ENCODE measurements at places on chromosomes 2 and 18.

DNA sequence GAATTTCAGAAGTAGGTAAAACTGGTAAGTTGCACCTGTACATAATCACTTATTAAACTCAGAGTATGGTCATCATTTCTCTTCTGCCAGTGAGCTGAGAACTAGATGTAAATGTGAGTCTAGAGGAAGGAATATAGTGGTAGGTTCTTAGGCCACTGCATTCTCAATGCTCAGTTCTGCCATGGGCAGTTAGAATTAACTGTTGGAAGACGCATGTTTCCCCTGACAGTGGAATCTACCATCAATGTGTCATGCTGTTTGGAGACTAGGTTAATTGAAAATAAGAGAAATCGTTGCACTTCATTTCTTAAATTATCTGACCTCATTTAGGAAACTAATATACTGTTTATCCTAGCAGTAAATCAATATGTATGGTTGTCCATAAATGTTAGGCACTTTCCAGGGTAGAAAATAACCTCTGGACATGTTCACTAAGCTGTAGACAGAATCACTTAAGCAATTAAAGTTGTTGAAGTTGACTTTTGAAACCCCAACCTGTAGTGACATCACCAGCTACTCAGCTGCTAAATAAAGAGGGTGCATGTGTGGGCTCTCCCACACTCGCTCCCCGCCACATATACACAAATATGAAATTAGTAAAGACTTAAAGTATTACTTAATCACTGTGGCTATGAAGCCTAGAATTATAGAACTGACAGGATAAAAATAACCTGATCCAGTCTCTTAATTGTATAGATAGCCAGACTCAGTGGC is 91.5 kb upstream of the NOSTRIN start:
- no peak for DNase-seq

DNA sequence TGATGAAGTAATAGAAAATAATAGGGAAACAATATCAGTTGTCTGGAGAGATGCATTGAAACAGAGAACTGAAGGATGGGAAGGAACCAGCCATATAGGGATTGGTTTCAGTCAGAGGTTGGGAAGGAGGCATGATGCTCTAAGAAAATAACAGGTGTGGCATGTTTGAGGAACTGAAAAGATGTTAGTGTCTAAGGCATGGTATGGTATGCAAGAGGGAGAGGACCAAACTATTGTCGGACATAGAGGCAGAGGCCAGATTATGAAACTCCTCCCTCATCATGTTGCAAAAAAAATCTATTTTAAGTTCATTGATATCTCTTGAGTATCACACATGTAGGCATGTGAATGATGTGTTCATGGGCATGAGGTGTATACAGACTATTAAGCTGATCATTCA is 48.9 kb upstream of the EMILIN2 start:
- DNase-seq = no peak

GRCh38 chr2:185144159-185144919 is 546.0 kb downstream of the ZNF804A start:
- DNase-seq = peak; percentile 26

GRCh38 chr2:75041731-75042600 is 83.5 kb downstream of the POLE4 start:
- no peak for DNase-seq

DNA sequence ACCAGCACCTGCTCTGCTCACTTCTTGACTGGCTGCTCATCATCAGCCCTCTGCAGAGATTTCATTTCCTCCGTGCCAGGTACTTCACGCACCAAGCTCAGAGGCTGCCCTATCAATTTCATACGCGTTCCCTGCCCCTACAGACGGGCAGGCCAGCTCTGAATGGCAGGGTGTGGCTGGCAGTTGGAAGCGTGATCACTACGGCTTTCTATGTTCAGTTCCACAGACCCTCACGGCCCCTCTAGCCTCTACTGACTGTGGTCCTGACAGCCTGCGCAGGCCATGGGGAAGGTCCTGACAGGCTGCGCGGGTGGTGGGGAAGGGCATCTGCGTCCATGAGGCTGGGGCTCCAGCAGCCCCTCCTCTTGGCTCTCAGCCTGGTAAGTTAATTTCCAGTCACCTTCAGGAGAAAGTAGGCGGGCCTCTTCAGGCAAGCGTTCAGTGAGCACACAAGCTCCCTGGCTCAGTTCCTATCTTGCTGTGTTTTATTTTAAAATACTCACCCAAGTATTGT is 154.8 kb downstream of the ZNF236 start:
- no peak for DNase-seq

DNA sequence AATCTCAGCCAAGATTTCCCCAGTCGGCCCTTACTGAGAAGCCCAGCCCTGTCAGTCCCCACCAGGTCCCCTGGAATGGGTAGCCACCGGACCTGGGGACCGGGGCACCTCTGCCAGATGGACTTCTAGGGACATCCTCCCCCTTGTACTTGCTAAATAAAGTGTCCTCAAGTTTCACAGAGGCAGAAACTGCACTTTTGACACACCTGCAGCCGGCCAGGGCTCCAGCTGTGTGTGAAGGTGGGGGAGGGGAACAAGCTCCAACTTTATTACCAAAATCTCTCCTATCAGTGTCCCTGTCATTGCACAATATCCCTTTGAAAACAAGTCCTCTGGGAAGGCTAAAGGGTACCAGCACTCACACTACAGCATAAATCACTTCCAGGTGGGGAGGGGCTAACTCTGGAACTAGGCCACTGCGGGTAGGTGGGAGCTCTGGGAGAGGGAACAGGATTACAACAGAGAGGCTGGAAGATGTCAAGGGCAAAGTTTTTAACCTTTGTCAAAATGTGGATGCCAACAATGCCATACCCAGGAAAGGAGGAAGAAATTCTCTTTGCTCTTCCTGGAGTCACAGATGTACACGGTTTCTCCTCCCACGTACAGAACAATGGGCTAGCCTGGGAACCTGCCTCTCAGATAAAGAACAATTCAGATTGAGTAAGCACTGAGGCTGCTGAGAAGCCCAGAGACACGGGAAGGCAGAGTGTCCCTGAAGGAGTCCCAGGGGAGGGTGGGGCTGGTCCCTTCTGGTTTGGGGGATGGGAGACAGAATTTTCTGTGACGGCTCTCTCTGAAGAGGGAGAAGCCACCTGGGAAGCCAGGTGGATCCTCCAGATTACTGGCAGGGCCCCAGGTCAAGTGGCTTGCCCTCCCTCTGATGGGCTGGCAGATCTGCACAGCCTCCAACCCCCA is 11.0 kb downstream of the SDC1 start:
- DNase-seq = peak; percentile 42

DNA sequence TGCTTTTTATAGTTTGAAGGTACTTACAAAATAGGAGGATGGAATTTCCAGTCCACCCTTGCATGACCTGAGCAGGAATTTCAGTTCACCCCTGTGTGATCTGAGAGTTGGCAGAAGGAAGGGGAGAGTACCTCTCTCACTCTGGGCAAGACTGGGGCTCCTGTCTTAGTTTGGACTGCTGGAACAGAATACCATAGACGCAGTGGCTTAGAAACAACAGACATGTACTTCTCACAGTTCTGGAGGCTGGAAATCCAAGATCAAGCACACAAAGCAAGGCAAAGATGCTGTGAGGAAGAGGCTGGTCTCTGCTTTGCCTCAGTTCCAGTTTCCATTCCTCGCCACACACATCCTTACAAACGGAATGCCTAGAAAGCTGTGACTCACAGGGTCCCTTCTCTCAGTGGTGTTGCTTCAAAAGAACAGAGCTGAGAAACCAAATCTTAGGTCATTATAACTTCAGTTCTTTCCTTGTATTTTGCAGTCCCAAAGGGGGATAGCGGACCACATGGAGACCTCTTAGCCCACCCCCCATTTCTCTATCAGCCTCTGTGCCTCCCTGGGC is 108.8 kb upstream of the HAAO start:
- DNase-seq = no peak

DNA sequence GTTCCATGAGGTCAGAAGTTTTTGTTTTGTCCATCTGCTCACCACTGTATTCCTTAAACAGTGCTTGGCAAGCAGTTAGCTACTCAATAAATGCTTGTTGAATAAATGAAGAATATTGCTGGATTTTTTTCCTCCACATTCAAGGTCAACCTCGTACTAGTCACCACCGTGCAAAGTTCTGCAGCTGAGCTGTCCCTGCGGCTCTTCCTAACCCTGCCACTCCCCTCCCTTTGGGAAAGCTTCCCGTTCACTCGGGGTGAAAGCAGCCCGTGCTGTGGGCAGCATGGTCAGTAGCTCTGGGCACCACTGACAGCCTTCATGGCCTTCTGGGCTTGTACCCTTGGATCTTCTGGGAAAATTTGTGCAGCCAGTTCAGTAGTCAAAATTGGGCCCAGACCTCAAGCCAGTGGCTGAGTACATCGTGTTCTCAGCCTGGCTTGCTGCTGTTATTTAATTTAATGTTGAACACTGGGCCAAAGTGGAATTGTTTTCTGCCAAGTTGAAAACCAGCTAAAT is 469.3 kb upstream of the RAB12 start:
- DNase-seq = no peak

DNA sequence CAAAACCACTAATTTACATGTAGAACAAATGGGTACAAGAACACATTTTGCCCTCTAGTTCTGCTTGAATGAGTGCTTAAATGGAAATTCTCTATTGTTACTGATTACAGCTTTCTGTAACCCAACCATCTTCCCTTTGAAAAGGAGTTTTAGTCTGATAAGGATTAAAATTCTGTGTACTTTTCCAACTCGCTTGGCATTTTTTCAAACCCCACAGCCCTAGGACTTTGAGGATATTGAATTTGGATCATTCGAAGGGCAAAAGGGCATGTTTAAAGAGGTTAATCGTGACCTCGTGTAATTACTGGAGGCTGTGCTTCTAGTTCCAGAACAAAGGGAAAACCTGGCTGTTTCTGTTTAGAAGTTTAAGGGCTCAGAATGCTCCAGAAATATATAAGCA is 432.3 kb downstream of the PID1 start:
- no peak for DNase-seq

GRCh38 chr2:97781981-97782380 is 68.6 kb downstream of the ZAP70 start:
- DNase-seq = no peak

DNA sequence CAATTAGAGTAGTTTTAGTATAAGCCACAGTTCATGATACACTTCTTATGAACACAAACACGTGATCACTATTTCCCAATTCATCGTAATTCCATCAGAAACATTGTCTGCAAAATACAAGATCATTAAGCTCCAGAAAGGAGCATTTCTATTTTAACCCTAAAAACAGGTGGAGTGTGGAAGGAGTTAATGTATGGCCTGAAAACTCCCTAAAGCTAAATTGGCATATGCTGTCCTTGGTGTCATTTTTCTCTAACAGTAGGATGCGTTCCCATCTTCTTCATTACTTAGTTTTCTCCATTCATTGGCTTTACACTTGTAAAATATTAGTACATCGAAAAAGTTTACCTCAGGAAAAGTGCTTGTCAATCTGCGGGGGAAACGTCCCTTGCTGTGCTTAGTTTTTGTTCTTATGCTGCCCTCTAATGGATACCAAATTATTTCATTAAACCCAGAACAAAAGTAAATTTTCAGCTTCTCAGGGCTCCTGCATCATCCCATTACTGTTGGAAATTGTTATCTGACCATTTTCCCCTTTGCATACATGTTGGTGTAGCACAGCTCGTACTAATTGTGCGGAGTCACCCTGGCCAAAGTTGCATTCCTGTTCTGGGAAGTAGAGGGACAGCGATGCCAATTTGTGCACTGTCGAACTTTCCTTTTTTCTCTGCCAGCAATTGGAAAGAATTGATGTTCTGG is 153.4 kb downstream of the GPD2 start:
- no peak for DNase-seq

GRCh38 chr2:85585781-85586105 is 1.5 kb downstream of the VAMP5 start:
- DNase-seq = no peak

DNA sequence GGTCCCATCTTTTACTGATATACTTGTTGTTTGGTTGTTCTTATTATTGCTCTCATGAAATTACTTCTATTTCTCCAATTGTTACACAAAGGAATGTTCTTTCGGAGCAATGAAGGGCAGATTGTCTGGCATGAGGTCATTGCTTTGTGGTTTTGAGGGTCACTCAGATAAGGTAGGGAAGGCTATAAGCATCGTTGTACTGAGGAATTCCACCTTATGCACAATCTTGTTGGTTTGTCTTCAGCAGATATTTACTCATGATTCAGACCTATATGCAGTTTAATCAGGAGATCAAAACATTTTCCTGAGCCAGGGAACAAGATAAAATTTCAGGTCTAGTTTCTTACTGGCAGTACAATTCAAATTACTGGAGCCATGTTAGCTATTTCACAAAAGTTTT is 163.0 kb upstream of the SPHKAP start:
- DNase-seq = no peak

- DNase-seq = no peak
Observed at GRCh38 chr2:144596073-144596871, 76.4 kb upstream of the ZEB2 start.

DNA sequence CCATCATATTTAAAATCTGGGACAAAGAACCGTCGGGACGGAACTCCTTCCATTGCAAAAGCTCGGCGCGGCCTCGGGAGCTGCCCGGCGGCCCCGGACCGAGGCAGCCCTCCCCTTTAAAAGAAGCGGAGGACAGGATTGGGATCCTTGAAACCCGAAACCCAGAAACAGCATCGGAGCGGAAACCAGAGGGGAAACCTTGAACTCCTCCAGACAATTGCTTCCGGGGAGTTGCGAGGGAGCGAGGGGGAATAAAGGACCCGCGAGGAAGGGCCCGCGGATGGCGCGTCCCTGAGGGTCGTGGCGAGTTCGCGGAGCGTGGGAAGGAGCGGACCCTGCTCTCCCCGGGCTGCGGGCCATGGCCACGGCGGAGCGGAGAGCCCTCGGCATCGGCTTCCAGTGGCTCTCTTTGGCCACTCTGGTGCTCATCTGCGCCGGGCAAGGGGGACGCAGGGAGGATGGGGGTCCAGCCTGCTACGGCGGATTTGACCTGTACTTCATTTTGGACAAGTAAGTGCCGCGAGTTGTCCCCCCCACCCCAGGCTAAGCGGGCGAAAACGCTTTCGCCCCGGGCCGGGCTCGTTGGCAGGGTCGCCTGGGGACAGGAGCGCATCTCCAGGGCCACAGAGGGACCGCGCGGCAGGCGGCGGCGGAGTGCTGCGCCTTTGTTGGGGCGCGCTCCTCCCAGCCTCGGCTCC is at the start of gene ANTXR1:
Gene ANTXR1 (plus strand): TSS at position 38 of the 698 bp plus-strand sequence. CDS start 321 bp downstream, at position 359.
- DNase-seq = peak; percentile 49

GRCh38 chr18:3577281-3577855 is 127.4 kb downstream of the TGIF1 start:
- DNase-seq = no peak

DNA sequence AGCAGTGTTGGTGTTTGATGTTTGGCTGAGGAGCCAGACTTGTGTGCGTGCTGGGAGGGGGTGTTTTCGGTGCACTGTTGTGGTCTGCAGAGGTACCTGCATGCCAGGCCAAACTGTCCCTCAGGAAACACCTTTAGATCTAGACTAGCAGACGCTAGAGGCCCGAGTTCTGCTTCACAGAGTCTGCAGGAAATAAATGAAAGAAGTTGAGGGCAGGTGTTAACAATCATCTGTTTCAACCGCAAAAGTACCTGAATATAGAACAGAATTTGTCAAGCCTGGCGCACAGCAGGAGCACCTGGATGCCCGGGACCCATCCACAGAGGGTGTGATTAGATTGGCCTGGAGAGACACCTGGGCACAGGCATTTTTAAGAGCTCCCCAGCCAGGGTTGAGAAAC is 40.5 kb upstream of the REL start:
- DNase-seq = no peak

- no peak for DNase-seq
Observed at GRCh38 chr2:182887093-182887492, 20.7 kb upstream of the FRZB start.

Data from lower lobe of right lung (tissue), 2 donors.